ENCODE measurements at places on chromosomes 5 and 9.

DNA sequence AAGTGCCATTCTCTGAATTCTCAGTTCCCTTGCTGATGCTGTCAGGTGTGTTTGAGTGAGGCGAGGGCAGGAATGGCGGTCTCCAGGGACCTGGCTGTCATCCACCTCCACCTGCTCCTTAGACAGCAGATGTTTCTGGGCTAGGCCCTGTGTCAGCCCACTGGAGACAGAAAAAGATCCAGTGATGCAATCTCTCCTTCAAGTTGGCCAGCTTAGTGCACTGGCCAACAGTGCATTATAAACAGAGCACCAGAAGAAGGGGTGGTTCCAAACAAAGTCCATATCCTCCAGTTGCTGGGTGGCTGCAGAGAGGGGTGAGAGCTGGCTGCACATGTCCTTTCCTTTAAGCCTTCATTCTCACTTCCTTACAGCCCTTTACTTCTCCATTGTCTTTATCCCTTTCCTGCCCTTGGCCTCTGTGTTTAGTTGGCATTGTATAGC is 26.5 kb downstream of the NANS start:
- no peak for DNase-seq

DNA sequence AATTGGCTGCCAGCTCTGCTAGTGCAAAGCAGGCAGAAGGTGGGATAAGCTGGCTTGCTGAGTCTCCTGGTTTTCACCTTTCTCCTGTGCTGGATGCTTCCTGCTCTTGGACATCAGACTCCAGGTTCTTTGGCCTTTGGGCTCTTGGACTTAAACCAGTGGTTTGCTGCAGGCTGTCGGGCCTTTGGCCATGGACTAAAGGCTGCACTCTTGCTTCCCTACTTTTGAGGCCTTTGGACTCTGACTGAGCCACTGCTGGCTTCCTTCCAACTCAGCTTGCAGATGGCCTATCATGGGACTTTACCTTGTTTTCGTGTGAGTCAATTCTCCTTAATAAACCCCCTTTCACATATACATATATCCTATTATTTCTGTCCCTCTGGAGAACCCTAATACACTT is 1293.9 kb upstream of the CDH6 start:
- no peak for DNase-seq

- no peak for DNase-seq
Observed at GRCh38 chr5:80705801-80706200, 51.0 kb upstream of the DHFR start.

DNA sequence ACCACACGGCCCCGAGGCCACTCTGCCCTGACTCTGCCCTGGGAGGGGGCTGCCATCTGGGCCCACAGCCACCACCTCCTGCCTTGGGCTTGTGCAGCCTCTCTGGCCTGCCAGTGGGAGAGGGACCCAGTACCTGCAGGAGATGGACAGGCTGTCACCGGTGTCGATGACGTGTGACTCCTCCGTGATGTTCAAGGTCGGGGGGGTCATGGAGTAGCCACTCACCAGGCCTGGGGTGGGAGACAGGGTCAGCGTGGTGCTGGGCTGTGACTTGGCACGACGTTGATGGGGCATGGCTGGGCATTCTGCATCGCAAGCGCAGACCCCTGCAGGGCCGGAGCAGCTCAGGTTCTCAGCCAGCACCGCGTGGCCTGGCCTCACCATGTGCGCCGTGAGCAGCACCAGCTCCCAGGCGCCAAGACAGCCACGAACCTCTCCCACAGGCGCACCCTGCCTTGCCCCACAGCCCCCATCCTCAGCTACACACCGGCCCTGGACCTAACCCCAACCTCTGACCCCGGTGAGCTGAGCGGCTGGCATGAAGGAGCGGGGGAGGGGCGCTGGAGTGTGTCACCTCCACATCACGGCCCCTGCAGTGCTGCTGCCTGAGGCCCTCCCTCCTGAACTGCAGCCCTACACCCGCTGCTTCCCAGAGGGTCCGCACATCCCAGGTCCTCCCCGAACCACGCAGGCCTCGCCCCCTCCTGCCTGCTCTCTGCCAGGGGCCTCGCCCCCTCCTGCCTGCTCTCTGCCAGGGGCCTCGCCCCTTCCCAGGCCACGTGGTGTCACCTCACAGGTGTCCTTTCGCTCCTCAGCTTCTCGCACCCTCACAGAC is 17.6 kb downstream of the FLT4 start:
- DNase-seq = no peak

GRCh38 chr5:176438959-176439757 is 9.0 kb upstream of the FAF2 start:
- no peak for DNase-seq

- DNase-seq = no peak
Observed at GRCh38 chr5:35365758-35366157, 135.5 kb upstream of the PRLR start.

GRCh38 chr9:104746798-104747197 is 685 bp upstream of the NIPSNAP3A start:
- no peak for DNase-seq

GRCh38 chr9:37956423-37956820 is 52.5 kb upstream of the SLC25A51 start:
- DNase-seq = no peak

GRCh38 chr5:71830681-71831539 is 111.8 kb downstream of the CARTPT start:
- DNase-seq = no peak

GRCh38 chr9:129173296-129174101 is 4.6 kb downstream of the IER5L start:
- no peak for DNase-seq

GRCh38 chr5:178256746-178257145 is 24.1 kb upstream of the PHYKPL start:
- DNase-seq = no peak

GRCh38 chr9:12461763-12462460 is 231.3 kb upstream of the TYRP1 start:
- DNase-seq = no peak

- no peak for DNase-seq
Observed at GRCh38 chr9:130158001-130158400, 14.2 kb upstream of the NCS1 start.

DNA sequence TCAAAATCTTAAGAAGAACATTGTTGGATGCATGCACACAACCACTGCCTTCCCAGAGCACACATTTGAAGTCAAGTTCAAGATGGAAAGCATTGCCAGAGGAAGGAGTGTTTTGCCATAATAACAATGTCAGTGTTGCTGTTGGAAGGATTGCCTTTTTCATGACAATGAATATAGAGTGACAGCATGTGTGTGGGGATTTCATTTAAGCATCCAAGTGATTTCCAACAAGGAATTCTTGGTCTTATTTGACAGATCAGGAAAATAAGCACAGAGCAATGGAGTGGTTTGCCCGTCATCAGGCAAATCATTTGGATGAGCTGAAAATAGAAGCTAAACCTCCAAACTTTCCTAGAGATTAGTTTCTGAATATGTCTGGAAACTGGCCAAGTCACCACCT is 140.0 kb upstream of the RAI14 start:
- no peak for DNase-seq

- no peak for DNase-seq
Observed at GRCh38 chr5:112657804-112658203, 79.9 kb upstream of the APC start.

DNA sequence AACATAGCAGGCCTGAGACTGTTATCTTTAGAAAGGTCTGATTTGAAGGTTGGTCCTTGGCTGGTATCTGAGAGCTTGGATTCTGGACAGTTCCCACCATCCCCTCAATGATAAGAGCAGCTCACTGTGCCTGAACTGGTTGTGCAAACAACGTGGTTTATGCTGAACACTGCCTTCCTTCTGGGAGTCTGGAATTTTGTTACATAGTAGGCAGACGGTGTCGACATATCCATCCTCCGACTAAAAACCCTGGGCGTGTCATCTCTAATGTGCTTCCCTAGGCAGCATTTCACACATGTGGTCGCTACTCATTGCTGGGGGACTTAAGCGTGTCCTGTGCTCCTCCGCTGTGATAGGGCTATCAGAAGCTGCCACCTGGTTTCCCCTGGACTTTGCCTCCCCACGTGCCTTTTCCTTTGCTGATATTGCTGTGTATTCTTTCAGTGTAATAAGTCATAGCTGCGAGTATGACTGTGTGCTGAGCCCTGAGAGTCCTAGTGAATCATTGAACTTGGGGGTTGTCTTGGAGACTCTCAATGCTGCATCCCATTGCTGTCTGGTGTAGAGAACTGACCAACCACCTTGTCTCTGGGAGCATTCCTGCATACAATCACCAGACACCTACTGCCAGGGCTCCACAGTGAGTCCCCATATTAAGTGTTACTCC is 119.1 kb upstream of the TBC1D2 start:
- DNase-seq = no peak

DNA sequence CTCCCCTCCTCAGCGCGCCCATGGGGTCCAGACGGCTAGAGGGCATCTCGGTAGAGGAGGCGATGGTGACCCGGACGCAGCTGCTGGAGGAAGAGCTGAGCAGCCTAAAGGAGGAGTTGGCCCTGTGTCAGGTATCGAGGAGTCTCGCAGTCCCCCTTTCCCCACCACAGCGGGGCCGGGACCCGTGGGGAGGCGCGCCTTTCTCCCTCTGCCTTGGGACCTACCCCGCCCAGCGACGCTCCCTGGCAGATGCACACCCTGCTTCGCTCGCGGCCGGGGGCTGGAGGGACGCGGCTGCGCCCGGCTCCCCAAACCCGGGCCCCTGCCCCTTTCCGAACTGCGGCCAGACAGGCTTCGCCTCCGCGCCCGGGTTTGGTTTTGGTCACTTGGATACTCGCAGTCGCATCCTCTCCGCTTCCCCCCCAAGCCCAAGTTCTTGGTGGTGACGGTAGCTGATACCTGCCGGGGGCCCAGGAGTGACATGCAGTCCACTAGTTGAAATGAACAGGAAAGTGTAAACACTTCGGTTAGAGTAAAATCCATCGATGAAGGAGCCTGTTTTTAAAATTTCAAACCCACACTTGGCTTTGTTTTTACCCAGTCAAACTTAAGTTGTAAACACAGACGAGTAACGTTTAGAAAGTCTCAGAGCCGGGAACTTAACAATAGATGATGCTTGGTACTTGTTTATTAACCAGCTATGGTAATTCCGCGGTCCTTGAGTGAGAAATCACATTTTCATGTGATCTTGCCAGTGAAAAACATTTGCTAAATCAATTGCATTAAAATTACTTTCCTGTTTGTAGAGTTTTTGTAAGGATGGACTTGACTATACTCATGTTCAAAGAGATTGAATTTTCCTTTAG is 688 bp downstream of the CNTLN start:
- no peak for DNase-seq

DNA sequence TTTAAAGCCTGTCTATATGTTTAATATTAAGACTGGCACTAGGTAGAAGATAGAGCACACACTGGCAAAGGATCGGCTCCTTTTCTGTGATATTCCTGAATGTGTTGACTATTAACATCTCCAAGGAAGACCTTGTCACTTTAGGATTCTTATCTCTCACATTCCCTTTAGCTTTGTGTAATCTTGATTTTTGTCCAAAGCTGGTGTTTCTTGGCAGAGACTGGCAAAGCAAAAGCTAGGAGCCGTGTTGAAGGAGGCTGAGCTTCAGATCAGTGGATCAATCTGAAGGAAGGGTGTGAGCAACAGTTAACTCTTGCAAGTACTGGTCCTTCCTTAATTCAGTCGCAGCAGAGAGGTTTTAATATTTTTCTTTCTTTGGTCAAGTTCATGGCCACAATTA is 830.4 kb upstream of the ZNF608 start:
- no peak for DNase-seq

GRCh38 chr5:171571663-171572062 is 152.2 kb downstream of the FGF18 start:
- DNase-seq = no peak

DNA sequence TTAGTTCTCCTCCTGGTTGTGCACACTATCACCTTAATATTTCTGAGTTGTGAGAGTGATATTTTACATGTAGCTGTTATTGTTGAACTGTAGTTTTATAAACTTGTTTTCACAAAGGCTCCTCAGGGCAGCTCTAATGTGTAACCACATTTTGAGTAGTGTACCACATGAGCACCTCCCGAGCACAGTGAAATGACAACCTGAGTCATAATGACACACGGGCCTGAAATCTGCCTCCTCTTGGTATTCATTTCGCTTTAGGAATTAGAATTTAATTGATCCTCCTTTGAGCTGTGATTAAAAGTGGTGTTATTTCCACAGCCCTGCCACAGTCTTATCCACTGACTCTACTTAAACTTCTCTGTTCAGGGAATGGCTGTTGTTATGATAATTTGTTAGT is 7.9 kb downstream of the MTRR start:
- DNase-seq = no peak

DNA sequence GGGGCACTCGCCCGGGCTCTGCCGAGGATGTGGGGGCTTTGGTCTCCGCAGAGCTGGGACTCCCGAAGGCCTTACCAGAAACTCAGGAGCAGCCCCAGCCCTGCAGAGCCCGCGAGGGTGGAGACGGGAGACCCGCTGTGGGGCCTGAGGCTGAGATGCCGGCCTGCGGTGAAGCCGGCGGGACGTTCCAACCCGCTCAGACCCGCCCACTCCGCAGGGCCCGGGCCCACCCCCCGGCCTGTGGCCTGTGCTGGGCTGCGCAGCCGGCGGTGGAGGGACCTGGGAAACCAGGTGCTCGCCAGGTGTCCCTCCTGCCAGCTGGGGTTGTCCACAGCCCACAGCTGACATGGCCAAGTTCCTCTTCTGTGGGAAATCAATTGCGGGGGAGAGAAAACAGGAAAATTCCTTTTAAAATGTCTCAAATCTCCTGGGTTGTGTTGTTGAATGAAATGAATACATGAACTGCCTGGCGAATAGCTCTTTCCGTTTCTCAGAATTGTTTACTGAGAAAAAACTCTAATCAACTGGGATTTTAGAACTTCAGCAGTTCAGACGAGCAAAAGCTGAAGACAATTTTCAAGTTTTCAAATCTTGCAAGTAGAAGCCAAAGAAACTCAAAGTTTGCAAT is 49.0 kb upstream of the IRX4 start:
- no peak for DNase-seq

DNA sequence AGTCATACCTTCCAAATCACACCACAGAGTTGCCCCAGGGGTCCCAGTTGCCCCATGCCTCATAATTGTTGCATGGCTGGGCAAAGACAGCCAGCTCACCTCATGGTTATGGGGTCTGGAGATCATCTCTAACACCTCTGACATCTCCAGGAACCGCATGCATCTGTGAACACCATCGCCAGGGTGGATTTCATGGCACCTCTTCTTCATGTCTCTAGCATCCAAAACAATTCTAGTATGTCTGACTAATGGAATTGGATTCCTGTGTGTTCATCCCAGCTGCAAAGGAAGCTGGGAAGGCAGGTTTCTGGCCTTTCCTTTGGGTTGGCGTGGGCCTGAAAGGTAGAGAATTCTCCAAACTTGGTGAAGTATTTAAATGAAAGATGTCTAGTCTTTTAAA is 122.3 kb upstream of the ABCA1 start:
- no peak for DNase-seq

GRCh38 chr5:54644226-54644625 is 126.7 kb downstream of the SNX18 start:
- DNase-seq = no peak

DNA sequence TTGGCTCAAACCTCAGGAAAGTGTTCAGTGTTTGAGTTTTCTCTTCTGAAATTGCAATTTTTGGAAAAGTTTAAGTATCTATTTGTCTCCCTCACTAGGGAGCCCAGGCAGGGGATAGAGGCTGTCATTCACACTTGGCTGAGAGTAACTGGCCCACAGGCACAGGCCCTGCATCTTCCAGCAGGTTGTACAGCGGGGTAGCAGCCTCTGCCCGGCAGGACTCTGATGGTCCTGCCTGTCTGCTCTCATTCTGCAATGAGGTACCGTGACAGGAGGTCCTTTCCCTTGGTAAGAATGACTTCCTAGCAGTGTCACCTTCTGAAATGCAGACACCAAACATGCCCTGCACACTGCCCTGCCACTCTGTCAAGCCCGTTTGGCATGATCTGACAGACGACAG is 282.8 kb upstream of the DAP start:
- DNase-seq = no peak

All from effector CD8-positive, alpha-beta T cell (primary cell).